ENCODE measurements at places on chromosomes 7 and 10.

DNA sequence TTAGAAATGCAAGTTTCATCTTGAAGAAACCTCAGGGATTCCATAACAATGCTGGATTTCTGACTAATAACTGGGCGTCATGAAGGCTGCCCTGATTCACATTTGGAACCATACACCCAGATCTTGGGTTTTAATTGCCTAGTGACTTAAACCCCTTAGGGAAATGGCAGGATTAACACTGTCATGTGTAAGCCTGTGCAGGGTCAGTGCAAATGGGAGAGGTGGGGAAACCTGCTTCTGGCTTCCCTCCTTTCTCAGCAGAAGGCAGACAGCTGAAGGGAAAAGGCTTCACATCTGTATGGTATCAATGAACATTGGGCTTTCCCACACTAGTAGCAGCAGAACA is 364.2 kb downstream of the ANKRD30A start:
- no peak for DNase-seq

GRCh38 chr10:19577807-19578206 is 238.4 kb upstream of the PLXDC2 start:
- DNase-seq: no peak

- no peak for DNase-seq
Measured at GRCh38 chr10:132739225-132739613, 46.7 kb downstream of the NKX6-2 start.

GRCh38 chr10:20962165-20962564 is 65.1 kb upstream of the NEBL start:
- no peak for DNase-seq

- no peak for DNase-seq
Measured at GRCh38 chr7:63113713-63114285, 884.9 kb upstream of the ZNF722 start.

DNA sequence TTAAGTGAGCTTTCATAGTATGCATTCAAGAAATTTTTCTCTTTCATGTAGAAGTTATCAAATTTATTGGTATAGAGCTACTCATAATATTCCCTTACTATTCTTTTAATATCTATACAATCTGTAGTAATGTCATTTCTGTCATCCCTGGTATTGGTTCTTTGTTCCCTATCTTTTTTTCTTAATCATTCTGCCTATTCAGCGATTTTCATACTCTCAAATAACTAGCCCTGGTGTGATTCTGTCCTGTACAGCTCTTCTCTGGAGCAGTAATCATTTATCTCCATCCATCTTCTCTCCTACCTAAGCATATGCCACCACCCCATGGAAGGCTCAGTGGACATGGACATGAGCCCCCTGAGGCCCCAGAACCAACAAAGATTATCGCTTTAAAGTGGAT is 213.2 kb upstream of the NEBL start:
- DNase-seq: no peak

GRCh38 chr10:13942035-13942434 is 355.3 kb downstream of the PRPF18 start:
- DNase-seq: no peak

GRCh38 chr7:124688991-124689390 is 76.6 kb downstream of the GPR37 start:
- no peak for DNase-seq

DNA sequence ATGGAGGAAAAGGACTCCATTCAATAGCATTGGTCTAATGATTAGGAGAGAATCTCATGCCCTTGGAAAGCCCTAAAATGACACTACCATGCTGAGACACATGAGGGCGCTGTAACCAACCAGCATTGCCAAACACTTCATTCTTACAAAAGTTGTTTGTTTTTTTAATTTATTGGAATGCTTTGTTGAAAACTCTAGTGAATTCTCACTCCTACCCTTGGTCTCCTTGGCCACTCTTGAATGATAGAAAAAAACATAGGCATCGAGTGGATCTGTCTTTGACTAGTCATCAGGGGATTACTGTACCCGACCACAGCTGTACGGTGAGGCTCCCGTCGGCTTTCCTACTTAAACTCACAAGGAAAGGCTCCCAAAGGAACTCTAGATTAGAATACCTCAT is 29.3 kb upstream of the ADD3 start:
- DNase-seq: no peak

DNA sequence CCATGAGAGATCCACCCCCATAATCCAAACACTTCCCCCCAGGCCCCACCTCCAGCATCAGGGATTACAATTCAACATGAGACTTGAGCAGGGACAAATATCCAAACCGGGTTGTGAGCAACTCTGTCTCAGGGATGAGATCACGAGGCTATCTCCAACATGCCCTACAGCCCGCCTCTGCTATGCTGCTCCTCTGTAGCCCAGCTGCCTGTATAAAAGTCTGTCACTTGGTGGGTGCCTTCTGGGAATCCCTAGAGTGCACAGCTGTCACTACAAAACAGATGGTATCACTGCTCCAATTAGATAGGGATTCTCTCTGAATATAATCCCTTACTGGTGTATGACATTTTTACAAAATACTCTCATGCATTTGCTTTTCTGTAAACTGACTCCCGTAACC is 114.9 kb upstream of the NANOS1 start:
- no peak for DNase-seq

GRCh38 chr7:30662431-30662939 is 19.8 kb downstream of the CRHR2 start:
- DNase-seq: no peak

- no peak for DNase-seq
Measured at GRCh38 chr7:7596176-7596575, 29.5 kb downstream of the MIOS start.

- no peak for DNase-seq
Measured at GRCh38 chr10:87844837-87845623, 18.3 kb downstream of the KLLN start.

DNA sequence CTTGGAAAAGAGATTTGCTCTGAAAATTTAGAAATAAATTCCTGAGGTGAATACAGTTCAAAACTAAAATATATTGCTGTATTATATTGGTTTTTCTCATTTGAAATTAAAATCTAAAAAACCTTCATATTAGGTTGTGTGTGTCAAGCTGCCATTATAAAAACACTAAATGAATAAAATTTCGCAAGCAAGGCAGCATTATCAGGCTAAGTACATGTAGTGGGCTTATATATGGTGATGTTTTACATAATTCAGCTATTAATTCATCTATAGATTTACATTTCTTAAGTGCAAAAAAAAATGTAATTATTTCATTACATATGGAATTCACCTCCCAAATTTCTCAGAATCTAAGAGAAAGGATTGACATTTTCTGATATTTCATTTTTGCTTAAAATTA is 5.3 kb downstream of the MEOX2 start:
- DNase-seq: no peak

DNA sequence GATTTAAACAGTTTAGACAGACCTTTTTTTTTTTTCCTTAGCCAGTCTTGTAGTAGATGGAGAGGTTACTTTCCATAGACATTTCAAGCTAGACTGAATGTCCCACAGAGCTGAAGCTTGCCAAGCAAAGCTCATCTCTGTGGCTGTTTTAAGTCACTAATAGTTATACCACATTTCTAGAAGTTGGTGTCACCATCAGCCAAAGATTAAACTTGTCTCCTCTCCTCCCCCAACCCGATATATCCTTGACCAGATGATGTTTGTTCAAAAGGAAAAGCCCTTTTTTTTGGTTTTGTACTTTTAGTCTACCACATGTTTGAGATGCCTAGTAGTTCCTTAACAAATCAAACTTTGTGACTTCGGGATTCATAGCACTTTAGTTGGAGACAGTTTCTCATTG is 66.1 kb downstream of the ADD3 start:
- DNase-seq: no peak

GRCh38 chr7:30159698-30160143 is 24.9 kb downstream of the MTURN start:
- no peak for DNase-seq

DNA sequence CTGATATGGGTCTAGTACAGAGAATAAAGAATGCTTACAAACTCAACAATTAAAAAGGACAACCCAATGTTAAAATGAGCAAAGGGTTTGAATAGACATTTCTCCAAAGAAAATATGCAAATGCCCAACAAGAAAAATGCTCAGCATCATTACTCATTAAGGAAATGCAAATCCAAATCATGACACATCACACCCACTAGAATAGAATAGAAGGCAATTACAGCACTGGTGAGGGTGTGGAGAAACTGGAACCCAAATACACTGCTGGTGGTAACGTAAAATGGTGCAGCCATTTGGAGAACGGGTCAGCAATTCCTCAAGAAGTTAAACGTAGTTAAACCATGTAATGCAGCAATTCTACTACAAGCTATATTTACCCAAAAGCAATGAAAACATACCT is 53.8 kb downstream of the KDM7A start:
- no peak for DNase-seq

GRCh38 chr7:142856565-142857245 is 1.8 kb downstream of the EPHB6 start:
- no peak for DNase-seq

GRCh38 chr7:120185940-120186682 is 86.9 kb upstream of the KCND2 start:
- DNase-seq: no peak

DNA sequence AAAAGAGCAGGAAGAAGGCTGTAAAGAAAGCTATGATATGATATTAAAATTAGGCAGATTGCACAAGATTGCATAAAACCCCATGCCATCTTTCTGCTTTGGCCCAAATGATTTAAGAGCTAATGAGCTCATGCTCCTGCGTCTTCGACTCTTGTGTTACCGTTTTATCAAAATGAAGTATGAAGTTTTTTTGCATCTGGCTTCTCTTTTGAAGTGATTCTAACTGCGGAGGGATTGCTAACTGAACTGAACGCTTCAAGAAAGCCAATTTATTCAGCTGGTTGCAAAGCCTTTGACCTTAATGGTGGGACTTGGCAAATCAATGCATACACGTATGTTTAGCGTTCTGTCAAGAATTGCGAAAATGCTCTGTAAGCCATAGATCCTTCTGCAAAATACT is 282.9 kb downstream of the TWIST1 start:
- DNase-seq: no peak

DNA sequence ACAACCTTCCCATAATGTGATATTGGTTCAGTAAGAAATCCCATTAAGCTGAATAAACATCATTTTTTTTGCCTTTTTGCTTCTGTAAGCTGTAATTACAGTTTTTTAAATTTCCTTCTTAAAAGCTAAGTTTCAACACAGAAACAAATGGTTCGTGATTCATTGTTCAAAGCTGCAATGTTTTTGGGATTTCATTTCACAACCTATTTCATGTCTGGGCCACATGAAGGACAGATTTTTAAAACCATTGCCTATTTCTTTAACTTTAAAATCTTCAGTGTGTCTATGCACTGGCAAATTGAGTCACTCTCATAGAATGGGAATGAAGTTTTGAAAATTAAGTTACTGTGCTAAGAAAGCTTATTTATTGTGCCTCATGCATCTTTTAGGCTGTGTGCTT is 66.9 kb downstream of the TFPI2 start:
- no peak for DNase-seq

DNA sequence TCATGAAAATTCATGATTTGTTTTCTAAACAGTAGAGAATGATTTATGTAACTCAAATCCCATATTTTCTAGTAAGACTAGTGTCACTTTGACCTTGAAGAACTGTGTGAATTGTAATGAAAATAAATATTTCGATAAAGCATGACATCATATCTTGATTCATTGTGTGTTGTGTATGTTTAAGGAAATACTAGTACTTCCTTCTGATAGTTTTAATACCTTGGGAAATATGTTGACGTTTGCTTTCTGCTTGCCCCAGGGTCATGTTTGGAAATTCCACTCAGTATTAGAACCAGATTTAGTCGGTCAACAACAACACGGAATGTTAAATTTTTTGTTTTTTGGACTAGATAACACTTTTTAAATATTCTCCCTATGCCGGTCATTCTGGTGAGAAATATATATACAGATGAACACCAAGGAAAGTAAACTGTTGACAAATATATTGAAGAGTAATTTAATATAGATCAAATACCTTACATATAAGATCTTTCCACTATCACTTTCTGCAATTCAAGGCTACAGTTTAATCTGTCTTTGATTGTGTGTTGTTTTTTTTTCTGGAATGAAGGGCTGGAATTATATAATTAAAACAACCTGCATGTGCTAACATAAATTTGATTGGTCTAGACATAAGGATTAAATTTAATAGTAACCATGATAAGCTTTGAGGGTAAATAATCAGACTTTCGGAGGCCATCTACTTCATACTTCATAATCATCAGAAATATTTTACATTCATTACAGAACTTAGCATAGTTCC is 126.2 kb downstream of the MDFIC start:
- DNase-seq: no peak

DNA sequence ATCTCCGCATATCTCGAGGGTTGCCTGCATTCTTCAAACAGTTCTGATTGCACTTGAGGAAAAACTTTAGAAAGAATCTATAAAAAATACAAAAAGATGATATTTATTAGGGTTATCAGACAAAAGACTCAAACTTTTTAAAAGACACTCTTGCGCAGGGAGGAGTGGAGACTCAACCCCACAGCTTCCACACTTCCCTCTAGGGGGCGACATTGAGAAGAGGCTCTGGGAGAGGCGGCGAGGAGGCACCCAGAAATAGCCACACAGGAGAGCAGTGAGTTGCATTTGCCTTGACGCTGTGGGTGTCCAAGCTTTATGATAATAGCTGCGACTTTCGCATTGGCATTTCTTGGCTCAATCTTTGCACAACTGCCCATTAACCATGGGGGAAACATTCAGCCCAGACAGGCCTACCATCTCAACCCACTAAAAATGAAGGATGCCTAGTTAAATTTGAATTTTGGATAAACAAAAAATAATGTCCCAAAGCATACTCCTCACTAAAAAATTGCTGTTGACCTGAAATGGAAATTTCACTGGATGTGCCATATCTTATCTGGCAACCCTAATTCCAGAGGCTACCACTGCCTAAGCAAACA is 86.2 kb downstream of the EBF3 start:
- no peak for DNase-seq

- DNase-seq: no peak
Measured at GRCh38 chr7:11748884-11749283, 83.1 kb downstream of the THSD7A start.

- no peak for DNase-seq
Measured at GRCh38 chr7:91352091-91352490, 87.9 kb downstream of the FZD1 start.

DNA sequence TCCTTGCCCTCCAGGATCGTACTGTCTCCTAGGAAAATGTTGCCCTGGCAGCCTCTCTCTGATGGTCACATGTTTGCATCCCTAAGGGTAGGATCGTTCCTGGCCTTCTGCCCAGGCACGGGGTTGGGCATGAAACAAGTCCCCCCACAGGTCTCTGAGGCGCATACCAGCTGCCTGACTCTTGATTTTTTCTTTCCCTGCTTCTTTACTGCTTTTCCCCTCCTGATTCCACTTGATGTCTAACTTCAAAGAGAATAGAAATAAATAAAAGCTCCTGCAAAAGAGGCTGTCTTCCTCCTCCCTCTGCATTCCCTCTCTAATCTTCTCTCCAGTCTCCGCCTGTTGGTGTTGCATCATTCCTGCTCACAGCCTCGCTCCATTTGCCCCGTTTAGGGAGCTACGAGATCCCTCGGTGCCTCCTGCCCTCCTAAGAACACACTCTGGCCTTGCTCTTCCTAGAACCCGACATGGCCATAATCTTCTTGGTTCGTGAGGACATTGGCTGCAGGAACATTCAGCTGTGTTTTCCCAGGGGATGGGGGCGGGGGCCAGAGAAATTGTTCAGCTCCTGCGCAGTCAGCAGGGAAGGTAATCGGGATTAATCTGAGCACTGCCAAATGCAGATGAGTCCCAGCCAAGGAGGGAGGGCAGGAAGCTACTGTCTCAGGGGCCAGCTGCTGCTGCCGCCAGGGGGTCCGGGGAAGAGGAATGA is 26.0 kb downstream of the LEP start:
- no peak for DNase-seq

GRCh38 chr7:150368884-150369747 is 494 bp downstream of the REPIN1 start:
- DNase-seq: peak; percentile 51

All from NCI-H2029 treated with DMSO at 0.1 percent for 48 hours (cell line).